ENCODE measurements at places on chromosomes 3 and 15. TPM values are rescaled to one million over a fixed set of nuclear protein-coding genes. Genes with fewer than 3 reads are reported as not detected.

DNA sequence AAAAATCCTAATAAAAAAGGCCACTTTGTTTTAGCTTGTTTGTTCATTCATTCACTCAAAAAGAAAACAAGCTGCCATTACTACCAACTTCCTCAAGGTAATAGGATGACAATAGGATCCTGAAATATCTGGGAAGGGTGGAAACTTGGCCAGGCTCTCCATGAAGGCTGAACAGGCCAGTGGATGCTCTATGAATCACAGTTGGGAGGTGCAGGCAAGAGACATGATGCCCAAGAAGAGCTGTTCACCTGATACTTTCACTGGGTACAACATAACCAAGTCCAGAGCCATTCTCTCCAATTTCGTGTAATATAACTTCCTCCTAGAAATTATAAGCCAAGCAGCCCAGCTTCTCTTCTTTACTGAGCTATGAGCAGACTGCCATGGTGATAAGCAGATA, 37.3 kb downstream of the NMNAT3 start:
- DNase-seq: no peak

DNA sequence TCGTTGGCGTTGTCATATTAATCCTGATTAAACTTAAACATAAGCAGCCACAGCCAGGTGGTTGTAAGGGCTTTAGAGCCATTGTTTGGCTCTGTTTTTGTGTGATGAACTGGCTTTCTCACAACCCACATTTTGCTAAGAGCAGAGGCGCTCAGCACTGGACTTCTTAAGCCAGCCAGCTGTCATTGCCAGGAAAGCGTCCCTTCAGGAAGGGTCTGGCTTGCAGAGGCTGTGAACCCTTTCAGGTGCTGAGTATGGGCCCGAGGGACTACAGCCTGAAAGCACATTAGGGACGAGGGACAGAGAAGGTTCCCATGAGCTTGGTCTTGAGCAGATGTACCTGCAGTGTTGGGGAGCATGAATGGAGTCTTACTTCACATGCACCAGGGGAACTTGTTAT, 112.3 kb downstream of the CHCHD6 start:
- DNase-seq: no peak

- no peak for DNase-seq
These were observed 5.8 kb downstream of the ST3GAL6 start for GRCh38 chr3:98768961-98769360.

GRCh38 chr3:103554451-103554850, 1119.6 kb downstream of the ZPLD1 start:
- no peak for DNase-seq

GRCh38 chr15:96851613-96852012, 521.1 kb downstream of the NR2F2 start:
- DNase-seq: no peak

GRCh38 chr15:80660119-80660518, 35.0 kb upstream of the ABHD17C start:
- DNase-seq: no peak

DNA sequence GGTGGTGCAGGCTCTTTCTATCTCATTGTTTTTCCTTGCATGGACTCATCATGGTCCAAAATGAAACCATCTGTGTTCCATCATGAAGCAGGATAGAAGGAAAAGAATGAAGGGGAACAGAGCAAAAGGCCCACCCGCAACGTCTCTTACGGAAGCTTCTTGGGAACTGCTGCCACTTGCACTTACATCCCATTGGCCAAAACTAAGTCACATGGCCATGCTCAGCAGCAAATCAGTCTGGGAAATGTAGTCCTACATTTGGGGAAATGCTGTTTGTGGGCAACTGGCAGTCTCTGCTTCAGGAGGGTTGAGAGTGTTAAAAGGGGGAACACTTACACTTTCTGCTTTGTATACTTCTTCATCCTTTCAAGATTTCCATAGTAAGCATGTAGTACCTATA, 191.6 kb downstream of the SV2B start:
- no peak for DNase-seq

- DNase-seq: no peak
These were observed 11.2 kb downstream of the TNFSF10 start for GRCh38 chr3:172511783-172512762.

GRCh38 chr15:86903642-86904421, 824.2 kb downstream of the AGBL1 start:
- no peak for DNase-seq

GRCh38 chr3:61688307-61688984, 127.1 kb downstream of the PTPRG start:
- DNase-seq: no peak

- no peak for DNase-seq
These were observed 19.8 kb downstream of the RAB7A start for GRCh38 chr3:128745742-128746141.

- no peak for DNase-seq
These were observed 21.9 kb downstream of the TPRA1 start for GRCh38 chr3:127568586-127568985.

GRCh38 chr3:11476735-11477144, 167.0 kb downstream of the VGLL4 start:
- no peak for DNase-seq

DNA sequence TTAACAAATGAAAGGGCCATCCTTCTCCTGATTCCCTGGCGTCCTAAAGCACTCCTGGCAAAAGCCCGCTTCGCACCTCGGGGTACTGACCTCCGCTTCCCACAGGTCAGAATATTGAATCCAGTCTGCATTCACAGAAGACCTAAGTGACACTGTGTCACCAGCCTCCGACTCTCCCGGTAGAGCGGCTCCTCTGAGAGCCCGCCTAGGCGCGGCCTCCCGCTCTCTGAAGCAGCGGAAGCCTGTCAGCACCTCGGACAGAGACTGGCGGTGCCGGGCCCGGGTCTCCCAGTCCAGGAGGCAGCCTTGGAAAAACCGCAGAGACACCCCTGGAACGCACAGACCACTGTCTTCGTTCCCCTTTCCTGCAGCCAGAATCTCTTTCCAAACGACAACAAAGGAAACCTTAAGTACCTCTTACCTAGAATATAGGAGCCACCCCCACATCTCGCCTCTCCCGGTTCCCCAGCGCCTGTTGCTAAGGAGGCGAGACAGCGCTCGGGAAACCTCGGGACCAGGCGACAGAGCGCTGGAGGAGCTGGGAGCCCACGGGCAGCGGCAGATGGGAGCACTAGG, 1.2 kb downstream of the GABRB3 start:
- no peak for DNase-seq

DNA sequence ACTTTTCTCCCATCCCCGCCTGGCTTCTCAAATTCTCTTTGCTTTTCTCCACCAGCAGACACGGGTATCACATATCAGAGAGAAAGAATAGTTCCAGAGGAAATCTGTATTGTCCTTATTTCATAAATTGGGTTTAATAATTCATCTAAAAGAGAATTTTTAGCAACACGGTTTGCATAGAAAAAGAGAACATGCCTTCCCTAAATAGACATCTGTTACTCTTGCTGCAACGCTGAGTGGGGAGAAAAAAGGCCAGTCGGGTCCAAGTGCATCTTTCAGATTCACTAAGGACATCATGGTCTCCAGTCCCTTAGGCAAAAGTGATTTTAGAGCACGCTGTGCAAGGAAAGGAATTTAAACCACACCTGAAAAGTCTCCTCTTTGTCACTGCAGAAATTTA, 201.3 kb downstream of the ABHD5 start:
- DNase-seq: no peak

DNA sequence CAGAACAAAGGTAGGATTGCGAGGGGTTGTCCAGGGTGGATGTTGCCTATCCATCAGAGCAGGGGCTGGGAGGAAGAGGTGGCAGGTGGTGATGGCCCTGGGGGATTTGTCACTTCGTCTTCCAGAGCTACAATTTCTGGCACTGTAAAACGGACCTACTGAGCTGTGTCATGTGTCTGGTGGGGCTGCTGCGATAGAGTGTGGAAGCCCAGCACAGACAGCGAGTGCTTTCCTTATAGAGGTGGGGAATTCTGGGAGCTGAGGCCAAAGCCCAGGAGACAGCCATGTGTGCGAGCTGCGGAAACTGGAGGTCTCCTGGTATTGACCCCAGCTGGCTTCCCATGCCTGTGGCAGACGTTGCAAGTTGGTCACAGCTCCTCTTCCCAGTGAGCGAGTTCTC, 61.2 kb upstream of the SEC22A start:
- DNase-seq: no peak

DNA sequence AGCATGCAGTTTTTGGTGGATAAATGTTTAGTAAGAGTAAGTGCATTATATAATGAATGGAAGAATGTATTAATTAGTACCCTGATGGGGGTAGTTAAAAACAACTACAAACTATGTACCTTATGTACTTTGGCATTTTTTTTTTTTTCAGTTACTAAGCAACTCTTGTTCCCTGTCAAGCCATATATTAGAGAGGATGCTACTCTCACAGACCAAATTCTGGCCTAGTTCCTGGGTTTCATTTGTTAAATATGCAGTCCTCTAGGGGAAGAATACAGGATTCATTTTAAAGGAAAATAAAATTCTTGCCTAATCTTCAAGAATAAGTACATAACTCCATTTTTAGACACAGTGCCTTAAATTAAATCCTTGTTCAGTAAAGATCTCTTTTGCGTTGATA, 16.9 kb downstream of the FAM98B start:
- DNase-seq: no peak

- no peak for DNase-seq
These were observed 36.2 kb upstream of the FLNB start for GRCh38 chr3:57971975-57972374.

DNA sequence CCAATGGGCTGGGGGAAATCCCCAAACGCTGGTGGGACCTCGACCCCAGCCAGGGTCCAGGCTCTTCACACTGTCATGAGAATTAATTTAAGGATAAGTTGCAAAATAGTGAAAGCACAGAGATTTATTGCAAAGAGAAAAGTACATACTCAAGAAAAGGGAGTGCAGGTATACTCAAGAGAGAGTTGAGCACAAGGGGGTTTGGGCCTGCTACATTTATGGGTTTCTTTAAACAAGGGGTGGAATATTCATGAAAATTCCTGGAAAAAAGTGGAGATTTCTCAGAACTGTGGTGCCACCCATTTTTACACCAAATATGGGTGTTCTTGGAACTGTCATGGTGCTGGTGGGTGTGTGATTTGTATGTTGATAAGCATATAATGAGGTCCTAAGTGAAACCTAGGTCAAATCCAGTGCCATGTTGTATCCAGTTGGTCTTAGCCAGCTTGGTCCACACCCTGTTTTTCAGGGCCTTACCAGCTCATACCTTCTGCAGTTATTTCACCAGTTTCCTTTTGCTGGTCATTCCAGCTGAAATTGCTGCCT, 32.6 kb upstream of the NEO1 start:
- DNase-seq: no peak

GRCh38 chr3:156802821-156803606, 23.1 kb upstream of the LEKR1 start:
- DNase-seq: no peak

- DNase-seq: no peak
These were observed 85.8 kb downstream of the GREM1 start for GRCh38 chr15:32803631-32804030.

- DNase-seq: no peak
These were observed 19.5 kb downstream of the ANAPC13 start for GRCh38 chr3:134466331-134466730.

DNA sequence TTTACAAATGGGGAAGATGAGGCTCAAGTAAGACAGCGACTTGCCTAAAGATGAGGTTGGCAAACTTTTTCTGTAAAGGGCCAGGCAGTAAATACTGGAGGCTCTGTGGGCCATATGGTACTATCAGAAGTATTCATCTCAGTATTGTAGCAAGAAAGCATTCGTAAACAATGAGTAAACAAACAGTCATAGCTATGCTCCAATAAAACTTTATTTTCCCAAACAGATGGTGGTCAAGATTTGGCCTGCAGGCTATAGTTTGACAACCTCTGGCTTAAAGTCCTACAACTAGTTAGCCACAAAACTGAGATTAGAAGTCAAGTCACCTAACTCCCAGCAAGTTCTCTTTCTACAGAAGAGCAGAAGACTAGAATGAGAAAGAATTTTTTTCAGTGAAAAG, 177.0 kb upstream of the NECTIN3 start:
- no peak for DNase-seq

GRCh38 chr3:114758831-114759699, 388.0 kb downstream of the ZBTB20 start:
- no peak for DNase-seq

- no peak for DNase-seq
These were observed 8.1 kb downstream of the AGBL1 start for GRCh38 chr15:86087808-86088207.

GRCh38 chr15:43975326-43975725, 148.5 kb downstream of the WDR76 start:
- no peak for DNase-seq

DNA sequence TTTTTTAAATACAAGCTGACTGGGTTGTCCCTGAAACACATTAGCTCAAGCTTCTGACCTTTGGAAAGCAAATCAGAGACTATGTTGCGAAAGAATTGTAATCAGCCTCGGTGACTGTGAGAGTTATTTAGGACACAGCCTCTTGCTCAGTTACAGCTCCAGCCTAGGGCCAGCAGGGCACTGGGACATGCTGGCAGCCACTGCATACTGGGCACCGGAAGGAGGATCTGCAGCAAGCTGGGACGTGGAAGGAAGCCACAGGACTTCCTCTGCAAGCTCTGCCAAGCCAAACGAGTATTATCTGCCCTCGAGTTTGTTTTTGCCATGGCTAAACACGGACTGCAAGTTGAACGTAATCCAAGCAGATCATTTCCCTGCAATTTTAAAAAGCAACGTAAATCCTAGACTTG, 24.4 kb upstream of the COPG1 start:
- peak; percentile 58 for DNase-seq

GRCh38 chr3:139930211-139930610, 4.8 kb upstream of the CLSTN2 start:
- no peak for DNase-seq

GRCh38 chr3:107979538-107979937, 111.3 kb downstream of the CD47 start:
- DNase-seq: no peak

DNA sequence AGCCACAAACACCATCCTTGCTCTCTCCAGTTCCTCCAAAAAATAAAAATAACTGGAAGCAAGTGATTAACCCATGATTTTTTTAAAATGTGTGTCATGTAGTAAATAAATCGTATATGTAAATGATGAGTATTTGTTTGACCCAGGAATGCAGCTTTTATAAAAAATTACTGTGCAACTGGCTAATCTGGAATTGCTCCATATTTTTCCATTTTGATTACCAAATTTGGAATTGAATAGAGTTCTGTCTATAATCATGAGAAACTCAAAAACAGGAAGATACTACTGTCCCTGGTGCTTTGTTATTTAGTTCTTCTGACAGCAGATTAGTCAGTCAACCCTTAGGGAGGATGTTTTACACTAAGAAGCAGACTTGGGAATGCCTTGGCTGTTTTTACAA, 116.2 kb downstream of the CCNL1 start:
- no peak for DNase-seq

The VEPH1 gene
- total RNA-seq: not detected

The GPR27 gene
- 5.0 TPM for total RNA-seq

The CHRNA7 gene
- total RNA-seq: 1.8 TPM

The YEATS2 gene
- total RNA-seq: 32.9 TPM

The ZNF860 gene
- 0.26 TPM for total RNA-seq

The ADAMTS7 gene
- 21.4 TPM for total RNA-seq

The CDHR4 gene
- total RNA-seq: not detected

The RASL12 gene
- 65.3 TPM for total RNA-seq

The CLDN1 gene
- total RNA-seq: 62.1 TPM

The DET1 gene
- total RNA-seq: 17.0 TPM

The NPRL2 gene
- total RNA-seq: 15.7 TPM

The PRR20G gene
- total RNA-seq: not detected

The CDCP1 gene
- total RNA-seq: 5.6 TPM

The DUOXA2 gene
- total RNA-seq: not detected

The KBTBD8 gene
- total RNA-seq: not detected

The SLC38A3 gene
- not detected for total RNA-seq
